Uterus (tissue), 4 donors: ENCODE measurements at places on chromosomes 2 and 18.

DNA sequence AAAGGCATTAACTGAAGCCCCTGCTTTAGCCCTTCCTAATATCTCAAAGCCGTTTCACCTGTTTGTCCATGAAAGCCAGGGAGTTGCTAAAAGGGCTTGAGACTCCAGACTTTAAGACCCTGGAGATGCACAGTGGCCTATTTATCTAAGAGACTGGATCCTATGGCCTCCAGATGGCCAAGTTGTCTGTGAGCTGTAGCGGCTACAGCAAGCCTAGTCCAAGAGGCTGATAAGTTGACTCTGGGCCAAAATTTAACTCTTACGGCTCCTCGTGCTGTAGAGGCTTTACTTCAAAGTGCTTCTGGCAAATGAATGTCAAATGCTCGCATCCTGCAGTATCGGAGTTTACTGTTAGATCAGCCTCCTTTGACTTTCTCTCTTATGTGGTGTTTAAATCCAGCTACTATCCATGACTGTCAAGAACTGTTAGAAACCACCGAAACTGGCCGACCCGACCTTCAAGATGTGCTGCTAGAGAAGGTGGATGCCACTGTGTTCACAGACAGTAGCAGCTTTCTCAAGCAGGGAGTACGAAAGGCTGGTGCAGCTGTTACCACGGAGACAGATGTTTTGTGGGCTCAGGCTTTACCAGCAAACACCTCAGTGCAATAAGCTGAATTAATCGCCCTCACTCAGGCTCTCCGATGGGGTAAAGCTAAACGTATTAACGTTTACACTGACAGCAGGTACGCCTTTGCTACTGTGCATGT, 336.7 kb upstream of the CNTNAP5 start:
- DNase-seq = no peak
- no peaks in the 10 kb centered on the region for H3K36me3 ChIP-seq
- no peaks in the 10 kb centered on the region for H3K4me1 ChIP-seq
- H3K27ac ChIP-seq = no peak overlapping the region
- H3K4me3 ChIP-seq = no peak overlapping the region

GRCh38 chr2:48424866-48425265, 105.1 kb upstream of the STON1 start:
- no peak for DNase-seq
- no peaks in the 10 kb centered on the region for H3K27me3 ChIP-seq
- H3K36me3 ChIP-seq = no peaks in the 10 kb centered on the region
- H3K4me1 ChIP-seq = peaks cover 6% of the 10 kb centered on the region
- no peak overlapping the region for H3K27ac ChIP-seq

DNA sequence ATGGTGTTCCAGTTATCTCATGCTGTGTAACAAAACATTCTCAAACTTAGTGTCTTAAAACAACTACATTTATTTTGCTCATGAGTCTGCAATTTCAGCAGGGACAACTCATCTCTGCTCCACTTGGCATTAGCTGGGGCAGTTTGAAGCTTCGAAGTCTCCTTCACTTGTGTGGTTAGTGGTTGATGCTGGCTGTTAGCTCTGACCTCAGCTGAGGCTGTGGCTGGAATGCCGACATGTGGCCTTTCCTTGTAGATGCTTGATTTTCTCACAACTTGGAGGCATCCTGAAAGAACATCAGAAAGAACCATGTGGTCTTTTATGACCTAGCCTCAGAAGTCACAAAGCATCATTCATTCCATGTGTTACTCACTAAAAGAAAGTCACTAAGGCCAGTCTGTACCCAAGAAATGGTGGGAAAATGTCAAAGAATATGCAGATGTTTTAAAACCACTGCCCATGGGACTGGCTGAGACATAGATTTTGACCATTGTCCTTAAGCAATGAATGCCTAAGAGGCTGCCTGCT, 3.8 kb upstream of the TMSB10 start:
- no peaks in the 10 kb centered on the region for H3K4me1 ChIP-seq
- H3K4me3 ChIP-seq = no peak overlapping the region
- H3K36me3 ChIP-seq = no peaks in the 10 kb centered on the region

- no peak overlapping the region for H3K4me3 ChIP-seq
- H3K27ac ChIP-seq = no peak overlapping the region
- no peaks in the 10 kb centered on the region for H3K36me3 ChIP-seq
- H3K27me3 ChIP-seq = no peaks in the 10 kb centered on the region
These were observed 137.5 kb downstream of the PHLPP1 start for GRCh38 chr18:62852851-62853250.

DNA sequence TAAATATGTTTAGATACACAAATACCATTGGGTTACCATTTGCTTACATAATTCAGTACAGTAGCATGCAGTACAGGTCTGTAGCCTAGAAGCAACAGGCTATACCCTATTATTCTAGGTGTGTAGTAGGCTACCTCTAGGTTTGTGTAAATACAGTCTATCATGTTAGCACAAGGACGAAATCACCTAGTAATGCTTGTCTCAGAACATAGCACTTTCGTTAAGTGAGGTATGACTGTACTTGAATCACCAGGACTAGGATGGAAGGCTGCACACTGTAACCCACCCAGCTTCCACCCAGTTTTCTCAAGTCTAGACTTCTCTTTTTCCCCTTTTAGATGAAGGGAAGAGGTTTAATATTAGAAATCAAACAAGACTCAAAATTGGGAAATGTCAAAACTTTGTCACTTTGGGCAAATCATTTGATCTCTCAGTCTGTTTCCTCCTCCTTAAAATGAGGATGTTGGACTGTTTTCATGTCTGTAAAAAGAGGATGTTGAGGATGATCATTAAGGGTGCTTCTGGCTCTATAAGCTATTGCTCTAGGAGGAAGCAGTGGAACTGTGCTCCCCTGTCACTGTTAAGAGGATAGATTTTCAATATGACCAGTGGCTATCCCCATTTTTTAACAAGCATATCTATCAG, 3.7 kb upstream of the SOCS6 start:
- H3K27me3 ChIP-seq = no peaks in the 10 kb centered on the region
- DNase-seq = no peak
- no peak overlapping the region for H3K27ac ChIP-seq
- H3K4me1 ChIP-seq = no peaks in the 10 kb centered on the region
- H3K4me3 ChIP-seq = no peak overlapping the region

- H3K27ac ChIP-seq = no peak overlapping the region
- H3K4me1 ChIP-seq = no peaks in the 10 kb centered on the region
- H3K27me3 ChIP-seq = no peaks in the 10 kb centered on the region
- no peaks in the 10 kb centered on the region for H3K36me3 ChIP-seq
These were observed 5.1 kb downstream of the NEUROD1 start for GRCh38 chr2:181675254-181675653.

- no peak for DNase-seq
- H3K36me3 ChIP-seq = no peaks in the 10 kb centered on the region
- no peak overlapping the region for H3K4me3 ChIP-seq
- H3K4me1 ChIP-seq = no peaks in the 10 kb centered on the region
- H3K27ac ChIP-seq = no peak overlapping the region
- H3K27me3 ChIP-seq = no peaks in the 10 kb centered on the region
These were observed 153.3 kb upstream of the KYNU start for GRCh38 chr2:142724186-142724585.

DNA sequence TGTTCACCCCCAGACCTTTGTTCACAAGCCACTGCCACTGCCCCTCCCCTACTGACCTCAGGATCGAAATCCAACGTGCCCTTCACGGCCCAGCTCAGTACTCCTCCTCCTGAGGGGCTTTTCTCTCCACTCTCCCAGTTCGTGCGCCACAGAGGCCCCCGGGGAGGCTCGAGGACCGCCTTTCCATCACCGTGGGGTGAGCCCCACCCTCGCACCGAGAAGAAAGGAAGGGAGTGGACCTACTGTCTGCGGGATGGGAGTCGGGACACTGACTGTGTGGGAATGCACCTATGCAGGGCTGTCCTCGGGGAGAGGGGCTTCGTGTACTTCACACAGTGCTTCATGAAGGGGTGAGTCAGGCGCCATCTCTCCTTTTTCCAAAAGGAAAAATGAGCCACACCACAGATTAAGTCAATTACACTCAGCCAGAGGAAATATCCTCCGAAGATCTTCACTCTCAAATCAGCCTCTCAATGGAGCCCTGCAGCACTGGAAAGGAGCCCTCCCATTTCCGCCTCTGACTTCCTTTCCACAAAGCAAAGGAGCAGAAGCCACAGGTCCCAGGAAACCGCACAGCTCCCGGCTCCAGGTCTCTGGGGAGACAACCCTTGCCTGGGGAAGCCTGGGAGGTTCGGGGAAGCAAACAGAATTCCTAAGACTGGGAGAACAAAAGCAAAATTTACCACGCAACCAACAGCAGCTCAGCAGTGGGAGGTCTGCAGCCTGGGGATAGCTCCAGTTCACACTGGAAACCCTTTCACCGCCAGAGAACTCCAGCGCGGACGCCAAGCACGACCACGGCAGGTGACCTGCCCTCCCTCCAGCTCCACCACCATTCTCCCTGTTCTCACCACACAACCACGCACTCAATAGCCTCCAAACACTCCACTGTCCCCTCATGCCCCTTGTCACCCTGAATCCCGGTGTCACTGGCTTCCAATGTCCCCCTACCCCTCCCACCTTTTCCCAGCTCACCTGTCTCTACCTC, 21.6 kb downstream of the ADCY3 start:
- DNase-seq = no peak
- no peak overlapping the region for H3K27ac ChIP-seq
- H3K36me3 ChIP-seq = no peaks in the 10 kb centered on the region
- H3K27me3 ChIP-seq = no peaks in the 10 kb centered on the region
- no peak overlapping the region for H3K4me3 ChIP-seq

DNA sequence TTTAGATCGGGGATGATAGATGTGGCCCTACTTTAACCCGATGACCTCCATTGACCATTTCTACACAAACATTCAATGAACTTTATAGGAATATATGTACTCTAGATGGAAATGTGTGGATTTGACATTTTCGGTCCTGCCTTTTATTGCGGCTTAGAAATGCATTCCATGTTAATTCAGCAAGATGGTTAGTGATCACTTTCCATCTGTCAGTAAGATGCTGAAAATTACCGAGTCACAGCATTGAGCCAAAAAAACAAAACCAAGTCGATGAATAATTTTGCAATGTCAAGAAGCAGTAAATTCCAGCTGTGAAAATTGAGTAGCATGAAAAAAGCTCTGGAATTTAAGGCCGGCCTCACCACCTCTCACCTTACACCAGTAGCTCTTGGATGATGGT, 1642.6 kb upstream of the NXPH2 start:
- H3K4me1 ChIP-seq = no peaks in the 10 kb centered on the region
- no peak for DNase-seq
- H3K27me3 ChIP-seq = no peaks in the 10 kb centered on the region
- no peak overlapping the region for H3K4me3 ChIP-seq
- no peaks in the 10 kb centered on the region for H3K36me3 ChIP-seq

DNA sequence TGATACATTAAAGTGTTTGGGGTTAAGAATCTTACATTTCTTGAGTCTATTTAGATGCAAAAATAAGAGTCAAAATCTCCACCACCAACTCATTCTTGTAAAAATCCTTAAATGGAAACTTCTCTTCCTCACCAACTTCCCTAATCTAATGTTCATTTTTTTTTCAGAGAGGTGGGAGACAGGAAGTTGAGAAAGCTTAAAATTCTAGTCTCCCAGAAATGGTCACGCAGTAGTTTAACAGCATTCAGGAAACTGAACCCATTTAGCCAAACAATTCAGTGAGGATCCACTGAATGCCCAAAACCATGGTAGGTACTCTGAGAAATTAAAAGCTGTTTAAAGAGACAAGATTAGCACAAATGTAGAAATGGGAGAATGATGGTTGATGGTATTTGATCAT, 69.0 kb downstream of the TXNL1 start:
- no peaks in the 10 kb centered on the region for H3K4me1 ChIP-seq
- no peak overlapping the region for H3K4me3 ChIP-seq
- no peaks in the 10 kb centered on the region for H3K36me3 ChIP-seq
- no peak overlapping the region for H3K27ac ChIP-seq
- DNase-seq = no peak

- no peaks in the 10 kb centered on the region for H3K4me1 ChIP-seq
- DNase-seq = no peak
- no peak overlapping the region for H3K4me3 ChIP-seq
- no peaks in the 10 kb centered on the region for H3K27me3 ChIP-seq
These were observed 14.6 kb upstream of the DNAJC27 start for GRCh38 chr2:24986372-24986771.

DNA sequence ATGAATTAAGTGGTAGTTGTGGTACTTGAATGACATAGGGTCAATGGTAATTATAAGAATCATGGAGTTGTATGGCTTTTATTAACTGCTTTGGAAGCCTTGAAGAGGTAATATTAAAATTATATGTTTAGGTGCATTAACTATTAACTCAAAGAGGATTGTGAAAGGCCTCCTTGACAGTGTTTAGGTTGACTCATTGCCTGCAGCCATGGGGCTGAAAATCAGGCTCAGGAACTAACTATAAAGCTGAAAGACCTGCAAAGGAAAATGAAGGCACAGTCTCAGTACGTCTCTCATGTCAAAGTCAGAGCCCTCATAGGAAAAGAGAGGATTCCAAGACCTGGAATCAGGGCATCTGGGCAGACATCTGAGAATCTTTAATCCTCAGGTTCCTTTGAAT, 31.0 kb downstream of the CACNB4 start:
- no peaks in the 10 kb centered on the region for H3K27me3 ChIP-seq
- H3K27ac ChIP-seq = no peak overlapping the region
- no peak overlapping the region for H3K4me3 ChIP-seq

GRCh38 chr2:183490914-183491313, 366.7 kb downstream of the NUP35 start:
- no peaks in the 10 kb centered on the region for H3K4me1 ChIP-seq
- no peak for DNase-seq
- H3K36me3 ChIP-seq = no peaks in the 10 kb centered on the region
- no peaks in the 10 kb centered on the region for H3K27me3 ChIP-seq
- no peak overlapping the region for H3K4me3 ChIP-seq

GRCh38 chr2:237782181-237782580, 16.4 kb upstream of the RBM44 start:
- H3K4me1 ChIP-seq = no peaks in the 10 kb centered on the region
- no peaks in the 10 kb centered on the region for H3K36me3 ChIP-seq
- DNase-seq = no peak
- H3K27me3 ChIP-seq = no peaks in the 10 kb centered on the region
- no peak overlapping the region for H3K27ac ChIP-seq

DNA sequence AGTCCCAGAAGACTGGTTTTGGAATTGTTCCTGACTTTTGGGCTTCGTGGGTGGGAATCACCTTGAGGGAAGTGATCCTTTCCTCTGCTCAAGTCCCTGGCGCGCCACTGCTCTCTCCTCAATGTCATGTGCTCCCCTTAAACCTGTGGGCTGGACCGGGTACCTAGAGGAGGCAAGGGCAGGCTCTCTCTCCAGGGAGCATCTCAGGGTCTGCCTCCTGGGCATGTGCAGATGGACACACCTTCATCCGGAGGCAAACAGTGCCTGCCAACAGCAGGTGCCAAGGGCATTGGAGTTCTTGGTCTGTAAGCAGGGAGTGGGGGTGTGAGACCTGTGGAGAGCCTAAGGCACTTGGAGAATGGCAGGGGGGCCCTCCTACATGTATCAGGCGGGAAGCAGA, 142.6 kb downstream of the INHBB start:
- DNase-seq = no peak
- H3K36me3 ChIP-seq = no peaks in the 10 kb centered on the region
- H3K4me1 ChIP-seq = no peaks in the 10 kb centered on the region
- no peak overlapping the region for H3K27ac ChIP-seq
- no peak overlapping the region for H3K4me3 ChIP-seq

- H3K4me3 ChIP-seq = no peak overlapping the region
- DNase-seq = no peak
- H3K4me1 ChIP-seq = no peaks in the 10 kb centered on the region
- H3K27me3 ChIP-seq = no peaks in the 10 kb centered on the region
- H3K36me3 ChIP-seq = no peaks in the 10 kb centered on the region
These were observed 11.3 kb downstream of the PIGN start for GRCh38 chr18:62175521-62175920.

- no peaks in the 10 kb centered on the region for H3K36me3 ChIP-seq
- H3K4me1 ChIP-seq = peaks cover 4% of the 10 kb centered on the region
- no peaks in the 10 kb centered on the region for H3K27me3 ChIP-seq
- no peak for DNase-seq
- H3K27ac ChIP-seq = no peak overlapping the region
- H3K4me3 ChIP-seq = no peak overlapping the region
These were observed 8.2 kb downstream of the TTC32 start for GRCh38 chr2:19893520-19894133.
